ENCODE measurements at places on chromosomes 5 and 9.

DNA sequence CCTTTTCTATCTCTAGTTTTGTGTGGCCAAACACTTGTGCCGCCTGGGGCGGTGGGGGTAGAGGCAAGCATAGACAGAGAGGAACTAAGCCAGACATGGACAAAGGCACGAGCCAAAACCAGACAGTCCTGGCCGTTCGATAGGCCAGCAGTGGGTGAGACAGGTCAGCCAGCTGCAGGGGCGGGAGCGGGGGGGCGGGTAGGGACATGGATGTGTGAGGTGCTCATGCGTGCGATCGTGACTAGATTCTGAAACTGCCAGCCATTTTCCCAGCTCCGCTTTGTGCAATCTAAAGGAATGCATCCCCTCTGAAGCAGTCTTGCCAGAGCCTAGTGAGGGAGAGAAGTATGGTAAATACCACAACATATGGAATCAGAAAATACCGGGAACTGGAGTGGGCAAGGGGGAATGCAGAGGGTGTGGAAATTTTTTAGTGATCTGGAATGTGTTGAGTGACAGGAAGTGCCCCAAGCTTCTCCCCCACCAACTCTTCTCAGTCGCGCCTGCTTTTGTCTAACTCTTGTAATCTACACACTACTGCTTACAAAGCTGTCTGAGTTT is 111.9 kb downstream of the NR6A1 start:
- DNase-seq, result peak; percentile 18

DNA sequence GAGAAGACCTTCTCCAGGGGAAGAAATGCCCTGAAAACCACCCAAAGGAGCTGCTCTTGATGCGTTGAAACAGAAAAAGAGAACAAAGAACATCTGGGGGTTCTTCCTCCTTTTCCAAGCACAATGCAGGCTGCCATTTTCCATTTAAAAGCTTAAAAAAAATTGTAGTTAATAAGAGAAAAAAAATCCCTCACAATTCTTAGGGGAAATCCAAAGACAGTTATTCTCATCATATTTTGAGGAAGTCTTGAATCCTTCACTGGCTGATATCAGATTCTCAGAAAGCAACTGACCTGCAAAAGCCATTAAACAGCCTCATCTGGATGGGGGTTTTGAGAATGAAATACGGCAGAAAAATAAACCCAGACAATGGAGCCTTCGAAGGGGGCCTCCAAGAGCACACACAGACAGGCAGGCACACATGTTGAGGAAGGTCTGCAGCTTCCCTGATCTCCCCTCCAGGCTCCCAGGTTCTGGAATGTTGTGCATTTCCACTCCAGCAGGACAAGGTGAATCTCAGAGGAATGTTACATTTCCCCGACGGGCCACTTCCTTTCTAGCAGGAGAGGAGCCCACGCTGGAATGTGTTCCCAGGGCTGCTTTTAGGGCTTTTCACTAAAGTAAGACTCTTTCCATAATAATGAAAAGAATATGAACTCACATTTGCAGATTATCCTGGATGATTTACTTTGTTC is 159.4 kb upstream of the S1PR3 start:
- no peak for DNase-seq

- no peak for DNase-seq
These were observed 142.6 kb downstream of the SAXO1 start for GRCh38 chr9:18890372-18890771.

GRCh38 chr9:136192289-136193126 is 12.4 kb downstream of the LHX3 start:
- DNase-seq, result no peak

DNA sequence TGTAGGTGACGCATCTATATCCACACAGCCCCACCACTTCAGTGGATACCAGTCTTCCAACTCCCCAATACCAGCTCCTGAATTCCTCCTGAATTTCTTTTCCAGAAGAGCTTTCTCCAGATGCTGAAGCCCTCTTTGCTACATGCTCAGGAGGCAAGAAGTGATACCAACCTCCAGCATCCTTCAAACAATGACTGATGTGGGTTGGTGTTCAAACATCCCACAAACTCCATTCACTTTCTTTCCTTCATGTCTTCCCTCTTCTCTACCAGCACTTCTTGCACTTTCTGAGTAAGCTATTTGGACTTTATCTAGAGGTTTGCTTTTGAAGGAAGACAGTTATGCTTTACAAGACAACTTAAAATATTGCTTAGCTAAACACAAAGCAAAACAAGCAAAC is 179.9 kb upstream of the RORB start:
- no peak for DNase-seq

- no peak for DNase-seq
These were observed 26.5 kb upstream of the MTMR12 start for GRCh38 chr5:32339198-32339597.

Data from CD4-positive, alpha-beta T cell treated with Interleukin-6 at 100 ng/mL for 8 hours (primary cell).